ENCODE measurements at places on chromosomes 5 and 9. TPM values are rescaled to one million over a fixed set of nuclear protein-coding genes. Genes with fewer than 3 reads are reported as not detected.

Gene IFNK
- not detected for total RNA-seq

Gene SPINK14
- total RNA-seq: not detected

Gene PDGFRB
- total RNA-seq: 0.69 TPM

Gene URM1
- 52.2 TPM for total RNA-seq

Gene BRINP1
- total RNA-seq: 0.40 TPM

Gene PCDHGB6
- 0.73 TPM for total RNA-seq

Gene GZMA
- total RNA-seq: not detected

Gene BSPRY
- not detected for total RNA-seq

Gene ACSL6
- total RNA-seq: not detected

Gene FAM174A
- 11.6 TPM for total RNA-seq

Gene PCDHGA4
- 3.9 TPM for total RNA-seq

Gene C5orf58
- total RNA-seq: not detected

Gene TAF11L5
- not detected for total RNA-seq

Gene PCDHGC4
- total RNA-seq: 0.44 TPM

Gene MEGF10
- 0.15 TPM for total RNA-seq

Gene MCTP1
- 104 TPM for total RNA-seq

Gene SLC34A1
- total RNA-seq: not detected

Gene KCNN2
- total RNA-seq: 1.6 TPM

Gene GRIA1
- not detected for total RNA-seq

Gene ELAVL2
- 1.1 TPM for total RNA-seq

Gene C9orf153
- total RNA-seq: not detected

Gene PRRX2
- 0.20 TPM for total RNA-seq

Gene RRAGA
- 70.5 TPM for total RNA-seq

Gene SLC4A9
- not detected for total RNA-seq

Gene ERAP2
- 7.0 TPM for total RNA-seq

Gene LHX3
- not detected for total RNA-seq

Gene FSD1L
- 1.9 TPM for total RNA-seq

Gene DIPK1B
- 151 TPM for total RNA-seq

Gene LCN9
- total RNA-seq: not detected

Gene SH3TC2
- 4.6 TPM for total RNA-seq

Gene HMCN2
- not detected for total RNA-seq

Gene RANBP3L
- not detected for total RNA-seq

Gene WWC1
- total RNA-seq: not detected

Gene CENPH
- 22.0 TPM for total RNA-seq

Gene GIN1
- 5.0 TPM for total RNA-seq

Gene SVEP1
- total RNA-seq: not detected

Gene STK32A
- 0.07 TPM for total RNA-seq

Gene PMPCA
- 62.0 TPM for total RNA-seq

Gene FOXD4L3
- not detected for total RNA-seq

Gene SPAG8
- total RNA-seq: not detected
